ENCODE measurements at places on chromosomes 2 and 18.

- no peak for DNase-seq
Observed at GRCh38 chr18:37238282-37239108, 327.1 kb downstream of the CELF4 start.

DNA sequence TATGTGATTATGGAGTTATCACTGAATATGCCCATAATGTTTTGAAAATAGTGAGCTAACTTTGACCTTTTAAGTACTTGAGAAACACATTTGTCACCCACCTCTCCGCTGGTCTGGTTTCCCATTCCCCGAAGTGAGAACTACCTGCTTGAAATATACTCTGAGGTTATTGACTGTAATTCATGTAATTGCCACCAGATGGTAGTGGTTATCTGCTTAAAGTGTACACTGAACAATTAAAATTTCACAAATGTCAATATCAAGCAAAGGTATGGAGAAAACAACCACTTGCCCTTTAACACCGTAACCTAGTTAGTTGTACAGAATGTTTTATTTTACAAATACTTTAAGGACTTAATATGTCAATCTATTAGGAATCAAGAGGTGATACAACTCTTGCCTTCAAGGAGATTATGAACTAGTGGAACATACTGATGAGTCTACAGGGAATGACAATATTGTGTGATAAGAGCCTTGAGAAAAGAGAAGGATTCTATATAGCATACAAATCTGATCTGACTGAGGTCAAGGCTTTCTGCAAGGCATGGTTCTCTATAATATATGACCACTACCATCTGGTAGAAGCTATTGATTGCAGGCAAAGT is 316.8 kb upstream of the KCNH7 start:
- DNase-seq: peak; percentile 50

DNA sequence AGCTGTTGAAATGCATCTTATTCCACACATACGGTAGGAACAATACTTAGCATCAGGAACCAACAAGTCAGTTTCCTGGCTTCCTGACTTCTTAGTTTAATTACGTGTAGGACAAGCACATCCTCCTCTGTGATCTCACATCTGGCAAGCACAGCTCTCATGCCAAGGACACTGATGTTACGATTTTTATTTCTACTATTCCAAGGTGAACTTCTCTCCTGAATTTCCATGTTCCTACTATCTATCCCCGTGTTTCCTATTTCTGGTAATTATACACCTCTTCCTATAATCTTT is 374.0 kb downstream of the NCKAP5 start:
- no peak for DNase-seq

DNA sequence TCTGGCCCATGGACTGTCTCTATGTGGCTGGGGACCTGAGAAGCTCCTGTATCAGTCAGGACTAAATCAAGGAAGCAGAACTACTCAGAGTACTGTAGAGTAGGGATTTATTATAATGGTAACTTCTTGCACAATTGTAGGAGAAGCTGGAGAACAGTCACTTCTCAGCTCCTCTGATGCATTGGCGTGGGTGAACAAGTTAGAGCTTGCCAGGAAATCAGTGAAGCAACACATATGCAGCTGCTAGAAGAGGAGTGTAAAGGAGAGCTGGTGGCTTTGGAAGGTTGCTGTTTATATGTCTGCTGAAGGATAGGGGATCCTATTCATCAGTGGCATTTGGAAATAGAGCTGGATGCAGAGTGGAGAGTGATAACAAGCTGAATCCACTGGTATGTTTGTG is 215.5 kb upstream of the CWC22 start:
- DNase-seq: no peak

- peak; percentile 39 for DNase-seq
Observed at GRCh38 chr2:165902934-165903333, 50.6 kb downstream of the TTC21B start.

DNA sequence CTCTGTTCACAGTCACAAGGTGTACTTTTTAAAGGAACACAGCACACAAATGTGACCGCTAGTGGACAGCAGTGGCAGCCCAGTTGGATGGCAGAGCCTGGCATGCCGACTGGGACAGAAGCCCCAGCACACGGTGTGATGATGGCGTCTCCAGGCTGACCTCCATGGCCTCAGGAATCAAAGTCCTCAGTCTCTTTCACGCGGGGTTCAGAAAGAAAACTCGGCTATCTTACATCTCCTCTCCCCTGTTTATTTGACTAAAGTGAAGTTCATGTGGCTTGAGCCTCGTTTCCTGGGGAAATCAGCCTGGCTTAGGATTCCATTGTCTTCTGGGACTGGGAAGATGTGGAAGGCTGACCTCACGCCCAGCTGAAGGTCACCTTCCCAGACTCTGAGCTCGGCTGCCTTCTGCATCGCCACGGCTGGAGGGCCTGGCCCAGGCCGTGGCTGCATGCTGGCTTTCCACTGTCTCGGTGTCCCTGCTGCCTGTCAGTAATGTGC is 56.1 kb downstream of the ASAP2 start:
- no peak for DNase-seq

DNA sequence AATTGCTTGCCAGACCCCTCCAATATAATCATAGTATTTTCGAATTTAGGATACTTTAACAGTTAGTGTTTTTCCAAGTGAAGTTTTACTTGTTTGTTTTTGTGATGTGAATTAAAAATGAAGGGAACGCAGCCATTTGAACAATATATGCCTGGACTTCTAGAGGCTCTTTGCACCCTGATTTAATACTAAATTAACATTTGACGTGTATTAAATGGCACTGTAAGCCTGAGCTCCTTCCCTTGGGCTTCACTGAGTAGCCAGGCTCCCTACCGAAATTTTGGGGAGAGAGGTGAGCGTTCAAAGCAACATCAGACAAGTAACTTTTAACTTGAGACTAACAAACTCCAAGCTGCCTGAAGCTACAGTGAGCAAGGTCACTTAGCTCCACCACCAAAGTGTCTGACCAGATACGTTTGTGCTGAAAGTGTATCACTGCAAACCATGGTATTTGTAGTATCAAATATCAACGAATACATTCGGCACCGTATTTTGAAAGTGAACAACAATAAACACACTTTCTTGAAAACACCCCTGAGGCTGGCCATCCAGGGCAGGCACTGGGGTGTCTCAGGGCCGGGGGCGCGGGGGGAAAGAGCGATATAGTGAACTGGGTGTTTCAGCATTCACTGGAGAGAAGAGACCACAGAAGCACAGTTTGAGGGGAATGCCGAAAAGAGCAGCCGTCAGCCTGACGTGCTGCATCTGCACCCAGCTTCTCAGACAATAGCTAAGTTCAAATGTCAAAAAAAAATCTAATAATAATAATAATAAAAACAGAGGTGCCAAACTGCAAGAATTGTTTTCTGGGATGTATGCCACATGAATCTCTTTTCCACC is 7.7 kb upstream of the POU3F3 start:
- no peak for DNase-seq

- no peak for DNase-seq
Observed at GRCh38 chr2:15899751-15900493, 40.4 kb upstream of the MYCN start.

GRCh38 chr2:233265899-233266431 is 14.5 kb downstream of the ATG16L1 start:
- DNase-seq: no peak

- no peak for DNase-seq
Observed at GRCh38 chr2:118854507-118855345, 7.3 kb upstream of the EN1 start.

GRCh38 chr2:106863387-106863786 is 22.6 kb downstream of the ST6GAL2 start:
- no peak for DNase-seq

DNA sequence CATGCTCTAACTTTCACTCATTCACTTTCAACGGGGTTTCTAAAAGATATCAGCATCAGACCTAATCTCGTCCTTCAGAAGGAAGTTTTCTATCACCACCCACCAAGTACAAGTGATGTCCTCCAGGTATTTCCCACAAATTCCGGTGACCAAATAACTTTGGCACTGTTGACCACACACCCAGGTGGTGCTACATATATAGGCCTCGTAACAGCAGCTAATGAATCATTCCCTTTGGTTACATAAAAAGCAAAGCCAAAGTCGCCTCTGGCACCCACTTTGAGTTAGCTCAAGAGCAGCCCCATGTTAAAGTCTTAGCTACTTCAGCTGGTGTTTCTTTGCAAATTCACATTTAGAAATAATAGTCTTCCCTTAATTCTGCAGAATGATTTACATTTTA is 138.2 kb upstream of the OSR1 start:
- no peak for DNase-seq

GRCh38 chr2:198498516-198498915 is 694.1 kb downstream of the PLCL1 start:
- DNase-seq: no peak

DNA sequence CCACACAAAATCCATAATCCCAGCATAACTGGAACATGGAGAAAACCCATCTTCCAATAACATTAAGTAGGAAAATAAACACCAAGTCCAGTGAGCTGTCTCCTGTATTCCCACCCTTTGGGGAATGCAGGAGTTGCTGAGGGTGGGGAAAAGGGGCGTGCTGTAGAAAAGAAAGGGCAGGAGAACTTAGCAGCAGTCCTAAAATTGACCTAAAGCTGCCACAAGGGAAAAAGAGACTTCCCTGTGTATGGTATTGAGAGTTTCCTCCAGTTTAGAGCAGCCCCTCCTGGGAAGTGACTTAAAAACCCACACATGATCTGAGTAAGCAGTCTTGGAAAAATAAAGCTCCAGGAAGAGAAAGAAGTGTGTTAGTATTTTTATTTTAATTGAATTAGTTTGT is 428.8 kb downstream of the THSD7B start:
- DNase-seq: no peak

DNA sequence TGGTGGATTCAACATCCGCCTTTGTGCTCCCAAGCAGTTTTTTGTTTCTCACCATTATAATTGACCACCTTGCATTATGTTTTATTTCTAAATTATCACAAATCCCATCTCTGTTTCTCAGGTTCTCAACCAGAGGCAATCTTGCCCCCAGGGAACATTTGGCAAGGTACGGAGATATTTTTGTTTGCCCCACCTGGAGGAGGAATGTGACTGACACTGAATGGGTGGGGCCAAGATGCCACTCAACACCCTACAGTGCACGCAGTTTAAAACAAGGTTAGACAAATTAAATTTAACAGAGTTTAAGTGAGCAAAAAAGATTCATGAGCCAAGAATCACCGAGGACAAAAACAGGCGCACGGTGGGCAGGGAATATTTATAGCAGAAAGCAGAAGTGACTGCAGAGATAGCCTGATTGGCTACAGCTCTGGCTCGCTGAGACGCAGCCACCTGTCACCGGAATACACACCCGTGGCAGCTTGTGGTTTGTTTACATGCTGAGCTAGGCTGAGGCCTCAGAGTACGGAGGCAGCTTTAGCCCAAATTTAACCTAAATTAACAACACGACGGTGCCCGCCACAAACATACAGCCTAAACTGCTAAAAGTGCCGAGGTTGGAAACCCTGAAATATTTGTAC is 150.0 kb upstream of the ALKAL2 start:
- peak; percentile 76 for DNase-seq

- no peak for DNase-seq
Observed at GRCh38 chr2:18132697-18133096, 254.2 kb downstream of the KCNS3 start.

- no peak for DNase-seq
Observed at GRCh38 chr2:158513841-158514240, 57.1 kb downstream of the PKP4 start.

DNA sequence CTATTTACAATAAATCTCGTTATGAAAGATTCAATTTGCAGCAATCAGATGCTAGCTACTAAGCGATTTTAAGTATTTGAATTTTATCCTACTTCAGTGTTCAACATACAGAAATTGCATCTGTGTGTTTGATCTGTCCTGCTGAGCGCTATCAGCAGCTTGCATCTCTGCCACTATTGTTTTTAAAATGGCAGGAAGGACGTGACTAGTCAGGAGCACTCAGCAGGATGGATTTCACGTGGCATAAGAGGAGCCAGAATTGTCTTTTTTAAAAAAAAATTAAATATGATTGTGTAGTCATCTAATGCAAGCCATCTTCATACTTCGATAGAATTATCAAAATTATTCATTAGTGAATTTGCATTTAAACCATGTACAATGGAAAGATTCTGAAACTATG is 2.8 kb upstream of the KLHL14 start:
- no peak for DNase-seq

GRCh38 chr18:48819276-48819675 is 131.5 kb downstream of the SMAD7 start:
- DNase-seq: no peak

DNA sequence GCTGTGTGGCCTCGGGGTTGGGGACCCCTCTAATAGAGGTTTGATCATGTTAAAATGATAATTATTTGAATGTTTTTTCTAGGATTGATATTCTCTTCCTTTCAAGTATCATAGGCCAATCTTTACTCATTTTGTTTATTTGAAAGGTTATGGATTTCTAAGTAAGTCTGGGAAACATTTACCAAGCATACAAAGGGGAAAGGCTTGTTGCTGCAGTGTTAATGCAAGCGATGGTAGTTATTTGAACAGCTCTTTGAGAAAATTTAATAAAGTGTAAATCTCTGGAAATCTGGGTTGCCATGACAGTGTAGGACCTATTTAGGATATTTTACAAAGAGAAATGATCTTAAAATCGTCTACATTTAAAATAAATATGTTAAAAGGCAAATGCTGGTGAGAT is 56.1 kb downstream of the SPTBN1 start:
- DNase-seq: no peak

DNA sequence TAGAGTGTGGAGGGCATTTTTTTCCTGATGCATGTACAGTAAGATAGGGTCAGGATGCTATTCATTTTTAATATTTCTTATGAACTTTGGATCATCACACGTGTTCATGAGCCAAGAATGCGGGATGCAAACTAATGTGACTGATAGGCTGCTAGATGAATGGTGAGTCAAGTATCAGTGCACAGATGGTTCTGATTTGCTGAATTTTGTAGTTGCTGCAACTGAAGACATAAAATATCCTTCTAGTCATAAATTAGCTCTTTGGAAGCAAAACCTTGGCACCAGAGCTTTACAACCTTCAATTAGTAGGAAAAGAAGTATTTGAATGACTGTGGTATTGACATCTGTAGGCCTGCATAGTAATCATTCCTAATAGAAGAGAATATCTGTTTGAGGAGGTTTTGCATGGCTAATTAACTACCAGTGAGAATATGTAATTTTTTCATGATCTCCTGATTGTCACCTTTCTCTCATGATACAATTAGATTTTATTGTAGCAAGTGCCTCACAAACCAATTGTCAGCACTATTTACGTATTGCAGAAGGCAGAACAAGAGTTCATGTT is 94.0 kb downstream of the VRK2 start:
- no peak for DNase-seq

GRCh38 chr18:12597760-12598159 is 60.1 kb downstream of the SPIRE1 start:
- no peak for DNase-seq

- DNase-seq: no peak
Observed at GRCh38 chr2:109087055-109087663, 41.8 kb upstream of the SH3RF3 start.

DNA sequence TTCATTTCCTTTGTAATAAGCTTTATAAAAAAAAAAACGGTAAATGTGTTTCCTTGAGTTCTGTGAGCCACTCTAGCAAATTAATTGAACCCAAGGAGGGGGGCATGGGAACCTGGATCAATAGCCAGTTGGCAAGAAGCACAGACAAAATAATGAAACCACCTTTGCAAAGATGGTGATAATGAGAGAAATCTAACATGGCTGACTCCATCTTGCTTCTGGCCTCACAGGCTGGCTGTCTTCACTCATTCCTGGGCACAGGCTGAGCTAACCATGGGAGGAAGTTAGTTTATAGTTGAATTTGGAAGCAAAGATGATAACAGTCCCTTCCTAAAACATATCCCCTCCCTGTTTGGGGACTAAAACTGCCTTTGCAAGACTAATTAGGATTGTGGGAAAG is 95.1 kb downstream of the B3GNT2 start:
- no peak for DNase-seq

GRCh38 chr18:69839497-69839896 is 108.2 kb downstream of the CD226 start:
- no peak for DNase-seq

- no peak for DNase-seq
Observed at GRCh38 chr2:41498781-41499180, 549.0 kb upstream of the PKDCC start.
